ENCODE measurements at places on chromosomes 6 and 20.

DNA sequence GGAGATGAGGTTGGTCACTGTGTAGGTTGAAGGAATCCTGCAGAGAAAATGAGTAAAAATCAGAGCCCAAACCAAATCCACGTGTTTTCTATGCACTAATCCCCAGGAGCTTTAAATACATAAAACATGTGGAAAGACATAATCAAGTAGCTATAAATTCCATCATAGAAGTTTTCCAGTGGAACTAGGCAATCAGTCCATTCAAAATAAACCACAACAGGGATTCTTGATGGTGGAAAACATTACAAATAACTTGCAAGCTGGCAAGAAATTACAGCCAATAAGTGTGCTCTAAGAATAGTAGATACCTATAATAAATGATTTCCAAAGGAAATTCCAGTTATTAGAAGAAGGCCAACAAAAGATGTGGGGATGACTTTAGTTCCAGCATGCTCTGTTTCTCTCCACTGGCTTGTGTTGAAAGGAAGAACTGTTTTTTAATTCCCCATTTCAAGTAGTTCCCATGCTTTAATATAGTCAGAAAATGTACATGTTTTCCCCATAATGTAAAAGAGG is 49.8 kb upstream of the ADGRG6 start:
- DNase-seq, result no peak

- DNase-seq, result no peak
These were observed 99.8 kb downstream of the TMEM242 start for GRCh38 chr6:157223511-157223910.

GRCh38 chr6:30964075-30964474 is 19.4 kb upstream of the MUC21 start:
- no peak for DNase-seq

DNA sequence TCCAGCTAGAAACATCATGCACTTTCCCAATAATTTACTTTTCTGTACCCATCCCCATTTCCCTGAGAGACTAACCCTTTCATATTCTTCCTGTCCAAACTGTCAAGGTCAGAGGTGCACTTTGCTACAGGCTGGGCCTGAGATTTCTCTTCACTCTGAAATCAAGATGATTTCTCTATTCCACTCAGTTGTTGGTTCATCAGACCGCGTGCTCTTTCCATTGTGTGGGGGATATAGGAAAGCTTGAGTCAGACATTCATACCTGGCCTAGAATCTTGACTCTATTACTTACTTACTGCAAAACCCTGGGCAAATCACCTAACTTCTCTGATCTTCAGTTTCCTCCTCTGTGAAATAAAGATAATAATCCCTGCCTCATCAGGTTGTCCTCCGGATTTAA is 4.7 kb upstream of the ZDHHC14 start:
- DNase-seq, result no peak

- DNase-seq, result no peak
These were observed 85.1 kb upstream of the CNKSR3 start for GRCh38 chr6:154595538-154595937.

GRCh38 chr6:39302011-39302410 is 12.2 kb downstream of the KCNK17 start:
- DNase-seq, result no peak

GRCh38 chr20:25286917-25287316 is 39.0 kb downstream of the PYGB start:
- DNase-seq, result no peak

GRCh38 chr20:52311209-52311794 is 119.7 kb upstream of the ZFP64 start:
- DNase-seq, result no peak

DNA sequence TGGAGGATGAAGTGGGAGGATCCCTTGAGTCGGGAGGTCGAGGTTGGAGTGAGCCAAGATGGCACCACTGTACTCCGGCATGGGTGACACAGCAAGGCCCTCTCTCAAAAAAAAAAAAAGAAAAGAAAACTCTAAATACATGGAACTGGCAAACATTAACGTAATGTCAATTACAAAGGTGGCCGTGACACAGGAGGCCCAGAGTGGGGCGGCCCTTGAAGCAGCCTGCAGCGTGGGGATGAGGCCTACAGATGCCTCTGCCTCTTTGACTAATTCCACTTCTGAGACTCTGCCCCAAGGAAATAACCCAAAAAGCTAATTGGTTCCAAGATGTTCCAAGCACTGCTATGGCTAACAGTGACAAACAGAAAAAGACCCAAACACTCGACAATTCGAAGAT is 21.2 kb downstream of the ZBTB46 start:
- no peak for DNase-seq

DNA sequence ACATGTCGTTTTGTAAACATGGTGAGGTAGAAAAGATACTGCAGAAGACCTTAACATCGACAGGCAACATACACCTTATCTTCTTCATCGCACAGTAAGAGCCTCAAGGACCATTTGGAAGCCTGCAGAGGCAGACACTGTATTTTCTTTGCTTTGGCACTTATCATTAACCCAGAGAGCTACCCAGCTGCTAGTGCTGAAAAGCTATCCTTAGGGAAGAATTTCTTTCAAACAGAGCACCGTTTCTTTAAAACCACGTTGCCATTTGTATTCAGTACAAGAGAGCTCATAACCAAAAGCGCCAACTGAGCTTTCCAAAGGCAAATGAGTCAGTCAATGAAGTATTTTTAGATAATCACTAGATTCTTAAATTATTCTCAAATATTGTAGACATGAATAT is 306.6 kb downstream of the EPM2A start:
- no peak for DNase-seq

DNA sequence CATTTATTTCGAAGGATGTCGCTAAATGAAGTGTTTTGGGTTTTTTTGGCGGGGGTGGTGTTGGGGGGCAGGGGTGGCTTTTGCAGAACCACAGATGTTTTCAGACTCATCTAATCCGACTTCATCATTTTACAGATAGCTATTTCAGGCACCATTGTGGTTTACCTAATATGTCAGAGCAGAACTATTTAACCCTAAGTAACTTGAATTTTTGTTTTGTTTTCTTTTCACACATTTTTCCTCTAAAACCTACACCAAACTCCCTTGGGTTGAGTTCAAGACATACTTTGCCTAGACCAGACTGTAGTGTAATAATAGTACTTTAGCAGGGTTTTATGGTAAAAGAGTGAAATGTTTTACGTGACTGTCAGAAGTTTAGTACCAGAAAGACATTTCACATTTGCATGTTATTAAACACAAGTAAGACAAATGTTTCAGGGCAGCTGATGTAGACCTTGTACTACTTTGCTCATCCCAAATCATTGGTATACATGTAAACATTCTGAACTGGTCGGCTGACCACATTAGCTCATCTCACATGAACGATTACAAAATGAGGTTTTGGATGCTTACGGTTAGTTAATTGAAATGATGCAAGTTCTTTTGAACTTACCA is 37.7 kb downstream of the MAP3K4 start:
- DNase-seq, result no peak

- DNase-seq, result no peak
These were observed 143.2 kb upstream of the ZNF217 start for GRCh38 chr20:53736757-53737395.

DNA sequence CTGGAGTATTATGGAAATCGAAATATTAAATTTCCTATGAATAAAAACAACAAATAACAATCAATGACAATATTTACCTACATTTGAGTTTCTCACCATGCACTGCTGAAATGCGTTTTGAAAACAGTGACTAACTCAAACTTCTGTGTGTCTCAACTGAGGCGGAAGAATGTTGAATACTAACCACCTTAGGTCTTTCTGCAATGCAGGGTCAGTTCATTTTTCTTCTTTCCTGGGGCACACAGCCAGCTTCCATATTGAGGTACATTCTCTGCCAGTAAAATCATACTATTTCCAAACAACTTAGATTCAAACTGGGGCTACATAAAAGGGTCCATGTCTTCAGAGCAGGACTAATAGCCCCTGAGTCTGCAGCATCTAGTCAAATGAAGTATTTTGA is 310.1 kb downstream of the UTRN start:
- no peak for DNase-seq

DNA sequence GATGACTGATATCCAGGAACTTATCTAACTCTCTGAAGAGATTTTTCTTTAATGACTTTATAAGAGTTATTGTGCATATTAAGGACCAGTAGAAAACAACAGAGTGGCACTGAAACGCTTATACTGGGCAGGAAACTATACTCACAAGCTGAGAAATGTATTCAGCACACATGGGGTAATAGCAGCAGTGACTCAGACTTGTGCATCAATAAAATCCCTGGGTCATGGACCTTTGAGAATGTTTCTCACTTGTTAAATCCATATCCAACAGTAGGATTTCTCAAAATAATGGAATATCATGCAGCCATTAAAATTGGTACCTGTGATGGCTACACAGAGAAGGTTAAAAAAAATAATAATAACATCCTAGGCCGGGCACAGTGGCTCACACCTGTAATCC is 219.5 kb downstream of the BTBD9 start:
- no peak for DNase-seq

- DNase-seq, result no peak
These were observed 21.1 kb upstream of the TAGAP start for GRCh38 chr6:159065759-159066329.

- no peak for DNase-seq
These were observed 186.3 kb downstream of the PLCB4 start for GRCh38 chr20:9255171-9255570.

DNA sequence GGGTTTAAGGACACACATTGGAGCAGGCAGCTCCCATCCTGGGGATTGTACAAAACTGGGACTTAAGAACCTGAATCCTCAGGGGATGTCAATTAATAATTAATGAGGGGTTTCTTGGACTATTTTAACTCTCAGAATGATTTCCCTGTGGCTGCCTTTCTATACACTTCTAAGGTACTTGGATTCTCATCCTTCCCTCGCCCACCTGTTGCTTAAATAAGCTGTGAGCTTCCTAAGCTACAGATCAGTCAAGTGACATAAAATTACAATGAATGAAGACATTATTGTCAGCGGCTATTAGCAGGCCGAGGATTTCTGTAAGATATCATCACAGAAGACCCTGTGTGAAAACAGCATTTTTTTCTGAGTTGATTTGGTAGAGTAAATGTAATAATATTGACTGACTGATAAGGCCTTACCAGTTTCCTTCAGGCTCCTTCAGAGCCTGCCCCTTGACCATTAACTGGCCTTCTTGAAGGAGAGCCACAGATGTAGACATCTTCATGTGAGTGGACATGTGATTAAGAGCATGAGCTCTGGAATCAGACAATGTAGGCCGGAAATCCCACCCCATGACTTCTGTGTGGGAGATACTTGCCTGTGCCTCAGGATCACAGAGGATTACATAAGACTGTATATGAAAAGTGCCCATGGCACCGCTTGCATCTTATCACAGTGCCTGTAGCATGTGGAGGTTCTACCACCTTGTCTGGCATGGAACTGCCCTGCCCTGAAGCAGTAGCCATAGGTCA is 101.7 kb downstream of the TULP4 start:
- no peak for DNase-seq

DNA sequence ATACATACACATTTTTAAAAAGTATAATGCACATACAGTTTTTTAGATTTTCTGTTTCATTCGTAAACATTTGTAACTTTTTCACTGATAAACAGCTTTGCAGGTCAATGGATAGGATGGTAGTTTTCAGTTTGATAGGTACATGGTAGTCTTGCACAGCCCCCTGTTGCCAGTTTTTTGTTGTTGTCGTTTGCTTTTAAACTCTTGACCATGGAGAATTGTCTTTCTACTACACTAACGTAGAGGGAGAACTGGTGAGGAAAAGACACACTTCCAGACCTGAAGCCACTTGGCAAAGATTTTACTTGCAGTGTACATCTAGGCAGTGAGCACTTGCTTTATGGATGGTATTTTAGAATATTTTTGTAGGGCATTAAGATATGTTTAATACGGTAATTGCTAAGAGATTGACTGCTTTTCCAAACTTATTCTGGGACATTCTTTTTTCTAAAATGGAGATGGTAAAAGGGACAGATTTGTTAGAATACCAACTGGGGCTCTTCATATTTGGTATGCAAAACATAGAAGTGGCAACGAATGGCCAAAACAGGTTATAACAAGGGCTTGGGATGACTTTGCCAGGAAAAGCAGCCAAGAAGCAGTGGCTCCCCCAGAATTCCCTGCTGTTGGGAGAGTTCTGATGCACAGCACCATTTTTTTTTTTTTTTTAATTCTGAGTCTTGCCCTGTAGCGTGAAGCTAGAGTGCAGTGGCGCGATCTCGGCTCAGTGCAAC is 1.5 kb downstream of the PYGB start:
- DNase-seq, result no peak

GRCh38 chr6:8888468-8888867 is 453.1 kb upstream of the SLC35B3 start:
- DNase-seq, result no peak

DNA sequence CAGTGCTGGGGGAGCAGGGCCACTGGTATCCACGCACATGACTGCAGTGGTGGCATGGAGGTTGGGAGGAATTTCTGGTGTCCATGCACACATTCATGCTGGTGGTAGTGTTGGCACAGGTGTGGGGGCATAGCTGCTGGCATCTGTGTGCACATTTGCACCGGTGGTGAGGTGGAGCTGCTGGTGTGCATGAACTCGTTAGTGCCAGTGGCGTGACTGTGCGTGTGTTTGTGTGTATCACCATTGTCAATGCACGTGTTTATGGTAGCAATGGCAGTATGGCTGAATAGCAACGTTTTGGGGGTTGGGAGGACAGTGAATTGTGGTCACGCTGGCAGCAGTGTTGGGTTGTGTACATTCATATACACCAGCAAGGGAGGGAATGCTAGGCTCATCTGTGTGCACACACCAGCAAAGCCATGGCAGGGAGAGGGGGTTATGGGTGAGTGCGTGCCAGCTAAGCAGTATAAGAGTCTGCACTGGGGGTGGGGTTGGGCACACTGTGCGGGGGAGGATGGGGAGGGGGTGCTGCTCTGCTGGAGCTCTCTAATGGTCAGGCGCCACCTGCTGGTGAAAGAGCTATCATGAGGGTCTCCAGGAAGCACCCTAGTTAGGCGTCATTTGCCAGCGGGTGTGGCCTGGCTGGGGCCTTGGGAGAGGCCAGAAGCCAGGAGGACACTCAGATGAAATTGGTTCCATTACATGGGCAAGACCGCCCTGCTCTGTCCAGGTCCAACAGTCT is 626.1 kb upstream of the ID4 start:
- DNase-seq, result no peak

- DNase-seq, result peak; percentile 29
These were observed 27.9 kb downstream of the SDCBP2 start for GRCh38 chr20:1301031-1301529.

DNA sequence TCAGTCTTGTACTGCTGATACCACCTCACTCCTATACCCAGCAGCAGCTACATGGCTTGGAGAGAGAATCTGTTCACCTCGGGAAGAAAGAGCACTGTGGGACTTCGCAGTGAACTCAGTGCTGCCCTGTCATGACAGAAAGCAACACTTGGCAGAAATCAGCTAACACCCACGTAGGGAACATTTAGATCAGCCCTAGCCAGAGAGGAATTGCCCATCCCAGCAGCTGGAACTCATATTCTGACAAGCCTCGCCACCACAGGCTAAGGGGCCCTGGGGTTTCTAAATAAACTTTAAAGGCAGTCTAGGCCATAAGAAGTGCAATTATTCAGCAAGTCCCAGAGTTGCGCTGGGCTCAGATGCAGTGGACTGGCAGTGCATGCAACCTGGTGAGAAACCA is 1266.8 kb downstream of the GRIK2 start:
- no peak for DNase-seq

- no peak for DNase-seq
These were observed 88.7 kb downstream of the ZHX3 start for GRCh38 chr20:41228858-41229257.
